NCI-H226 (cell line): ENCODE measurements at places on chromosomes 13 and 19.

DNA sequence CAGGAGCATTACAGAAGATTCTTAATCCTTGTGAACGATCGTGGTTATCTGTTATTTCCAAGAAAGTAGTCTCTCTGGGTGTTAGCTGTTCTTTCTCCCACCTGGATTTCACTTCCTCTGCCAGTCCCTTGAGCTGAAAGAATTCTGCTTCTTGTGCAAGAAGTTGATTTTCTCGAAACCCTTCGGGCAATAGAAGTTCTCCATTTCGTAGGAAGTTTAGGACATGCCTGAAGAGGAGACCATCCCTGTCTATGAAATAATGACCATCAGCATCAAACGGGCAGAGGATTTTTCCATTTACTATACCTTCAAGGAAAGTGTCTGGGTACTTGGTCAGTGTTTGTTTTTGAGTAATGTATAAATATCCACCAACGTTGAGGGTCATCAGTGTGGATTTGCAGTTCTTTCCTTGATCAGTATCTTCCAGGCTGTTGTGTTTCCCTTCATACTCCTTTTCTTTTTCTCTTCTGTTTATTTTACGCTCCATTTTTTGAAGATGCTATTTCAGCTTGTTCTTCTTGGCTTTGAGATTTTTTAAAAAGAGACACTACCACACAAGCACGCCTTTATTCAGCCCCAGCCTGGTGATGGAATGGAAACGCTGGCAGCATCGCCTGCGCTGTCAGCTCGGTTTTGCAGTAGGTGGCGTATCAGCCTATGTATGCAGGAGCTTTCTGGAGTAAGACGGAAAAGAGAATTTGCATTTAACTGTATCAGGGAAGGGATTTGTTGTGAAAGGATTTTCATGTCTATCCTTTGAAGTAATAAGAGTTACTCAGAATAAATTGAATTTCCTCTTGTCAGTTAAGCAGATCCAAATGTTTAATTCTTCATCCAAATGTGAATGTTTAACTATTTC is 6.5 kb downstream of the KCTD4 start:
- no peak for DNase-seq

GRCh38 chr13:110431425-110432294 is 124.6 kb downstream of the COL4A2 start:
- DNase-seq, result no peak

- DNase-seq, result no peak
Measured at GRCh38 chr19:16441661-16442162, 30.1 kb downstream of the EPS15L1 start.

- DNase-seq, result peak; percentile 85
Measured at GRCh38 chr19:56133858-56134653, 7.0 kb upstream of the ZNF444 start.

GRCh38 chr19:30682999-30683536 is 310.9 kb downstream of the ZNF536 start:
- peak; percentile 7 for DNase-seq

DNA sequence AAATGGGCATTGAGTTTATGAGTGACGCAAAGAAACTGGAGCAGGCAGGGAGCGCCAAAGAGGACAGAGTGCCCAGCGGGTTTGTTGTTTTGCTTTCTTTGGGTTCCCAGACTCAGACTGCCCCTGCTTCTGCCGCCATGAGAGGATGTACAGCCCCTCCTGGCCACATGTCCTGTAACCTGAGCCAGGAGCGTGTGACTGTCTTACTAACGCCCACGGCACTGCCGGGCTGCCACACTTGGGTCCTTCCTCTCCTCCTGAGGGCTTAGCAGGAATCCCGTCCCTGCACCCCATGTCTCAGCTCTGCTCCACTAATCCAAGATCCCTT is 80.5 kb downstream of the GPR12 start:
- DNase-seq, result no peak

GRCh38 chr13:98377635-98378378 is 199.1 kb downstream of the STK24 start:
- DNase-seq, result no peak

DNA sequence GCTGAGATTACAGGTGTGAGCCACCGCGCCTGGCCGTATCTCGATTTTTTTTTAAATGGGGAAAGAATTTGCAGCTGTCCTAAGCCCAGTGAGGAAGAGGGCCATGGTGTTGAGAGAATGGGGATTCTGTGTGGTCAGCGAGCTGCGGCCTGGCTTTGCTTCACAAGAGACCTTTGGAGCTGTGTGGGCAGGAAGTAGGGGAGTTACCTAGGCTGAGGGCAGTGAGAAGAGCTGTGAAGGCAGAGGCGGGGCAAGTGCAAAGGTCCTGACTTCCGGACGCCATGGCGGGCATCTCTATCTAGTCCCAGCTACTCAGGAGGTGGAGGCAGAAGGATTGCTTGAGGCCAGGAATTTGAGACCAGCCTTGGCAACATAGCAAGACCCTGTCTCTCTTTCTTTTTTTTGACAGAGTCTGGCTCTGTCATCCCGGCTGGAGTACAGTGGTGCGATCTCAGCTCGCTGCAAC is 4.9 kb downstream of the AP2A1 start:
- DNase-seq, result no peak

GRCh38 chr13:31227870-31228269 is 28.1 kb downstream of the B3GLCT start:
- DNase-seq, result no peak

GRCh38 chr13:53276265-53276664 is 247.7 kb downstream of the OLFM4 start:
- no peak for DNase-seq

GRCh38 chr13:80551650-80552497 is 210.9 kb upstream of the SPRY2 start:
- DNase-seq, result no peak

- no peak for DNase-seq
Measured at GRCh38 chr19:45103508-45104319, 10.7 kb downstream of the PPP1R37 start.

GRCh38 chr13:26847281-26847680 is 86.7 kb upstream of the GPR12 start:
- no peak for DNase-seq

- DNase-seq, result no peak
Measured at GRCh38 chr13:42702716-42703115, 78.7 kb upstream of the FAM216B start.

DNA sequence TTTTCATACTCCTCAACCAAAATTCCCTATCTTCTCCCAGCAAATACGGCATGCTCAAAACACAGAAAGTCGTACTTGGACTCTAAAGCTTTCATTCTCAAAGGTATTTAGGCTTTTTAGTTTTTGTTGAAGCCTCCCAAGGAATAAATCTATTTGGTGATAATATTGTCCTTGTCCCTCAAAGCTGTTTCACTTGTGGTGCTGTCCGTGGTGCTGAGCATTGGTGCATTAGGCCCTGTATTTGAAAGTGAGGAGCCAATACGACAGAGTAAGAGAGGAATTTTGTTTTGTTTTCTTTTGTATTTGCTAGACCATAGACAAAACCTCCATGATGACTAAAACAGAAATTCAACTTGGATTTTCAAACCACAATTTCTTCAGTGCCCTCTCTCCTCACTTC is 3.2 kb upstream of the LGALS13 start:
- DNase-seq, result peak; percentile 3
